ENCODE measurements at places on chromosomes 1 and 21. TPM values are rescaled to one million over a fixed set of nuclear protein-coding genes. Genes with fewer than 3 reads are reported as not detected.

The HEYL gene
- total RNA-seq = 11.0 TPM

The KLF17 gene
- under 0.01 TPM for total RNA-seq

The LIN28A gene
- total RNA-seq = not detected

The E2F2 gene
- total RNA-seq = 5.7 TPM

The PLA2G2F gene
- total RNA-seq = not detected
